Activated T-helper 1 cell treated with anti-CD3 and anti-CD28 coated beads, Interleukin-2, amount 50 U/mL, for 16 hours (primary cell): ENCODE measurements at places on chromosomes 12 and 14.

GRCh38 chr12:11075642-11076041, 13.5 kb upstream of the TAS2R46 start:
- no peak for DNase-seq

DNA sequence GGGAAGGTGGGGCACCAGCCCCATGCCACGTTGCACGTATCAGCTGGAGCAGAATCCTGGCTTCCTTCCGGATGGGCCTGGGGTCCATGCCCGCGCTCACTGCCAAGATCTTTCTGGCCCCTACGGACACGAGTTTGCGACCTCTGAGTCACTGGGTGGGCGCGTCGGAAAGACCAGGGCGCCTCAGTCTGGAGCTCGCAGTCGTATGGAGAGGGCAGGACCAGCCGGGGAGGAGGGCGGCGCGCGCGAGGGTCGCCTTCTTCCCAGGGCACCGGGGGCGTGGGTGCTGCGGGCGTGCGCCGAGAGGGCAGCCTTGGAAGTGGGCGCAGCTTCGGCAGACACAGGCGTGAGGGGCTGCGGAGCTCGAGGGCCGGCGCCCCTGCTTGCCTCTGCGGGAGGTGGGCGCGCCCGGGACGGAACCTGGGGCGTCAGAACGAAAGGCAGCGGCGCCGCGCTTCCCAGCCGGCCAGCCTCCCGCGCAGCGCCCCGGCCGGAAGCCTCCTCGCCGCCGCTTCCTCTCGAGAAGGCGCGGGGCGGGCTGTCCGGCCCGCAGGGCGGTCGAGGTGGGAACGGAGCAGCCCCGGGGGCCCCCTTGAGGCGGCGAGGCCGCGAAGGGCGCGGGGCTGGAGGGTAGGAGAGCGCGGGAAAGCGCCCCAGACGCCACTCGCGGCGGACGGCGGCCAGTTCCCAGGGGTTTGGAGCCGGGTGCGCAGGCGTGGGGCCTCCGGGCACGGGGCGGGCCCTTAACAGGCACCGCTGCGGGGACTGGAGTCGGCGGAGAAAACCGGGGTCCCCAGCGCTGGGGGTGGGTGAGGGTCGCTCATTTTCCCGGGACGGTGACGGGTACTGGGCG, at the start of gene ARL6IP4:
TSS of gene ARL6IP4 (plus strand) at position 499 of the 853 bp plus-strand sequence. CDS start 459 bp downstream, outside the sequence.
- DNase-seq: no peak

DNA sequence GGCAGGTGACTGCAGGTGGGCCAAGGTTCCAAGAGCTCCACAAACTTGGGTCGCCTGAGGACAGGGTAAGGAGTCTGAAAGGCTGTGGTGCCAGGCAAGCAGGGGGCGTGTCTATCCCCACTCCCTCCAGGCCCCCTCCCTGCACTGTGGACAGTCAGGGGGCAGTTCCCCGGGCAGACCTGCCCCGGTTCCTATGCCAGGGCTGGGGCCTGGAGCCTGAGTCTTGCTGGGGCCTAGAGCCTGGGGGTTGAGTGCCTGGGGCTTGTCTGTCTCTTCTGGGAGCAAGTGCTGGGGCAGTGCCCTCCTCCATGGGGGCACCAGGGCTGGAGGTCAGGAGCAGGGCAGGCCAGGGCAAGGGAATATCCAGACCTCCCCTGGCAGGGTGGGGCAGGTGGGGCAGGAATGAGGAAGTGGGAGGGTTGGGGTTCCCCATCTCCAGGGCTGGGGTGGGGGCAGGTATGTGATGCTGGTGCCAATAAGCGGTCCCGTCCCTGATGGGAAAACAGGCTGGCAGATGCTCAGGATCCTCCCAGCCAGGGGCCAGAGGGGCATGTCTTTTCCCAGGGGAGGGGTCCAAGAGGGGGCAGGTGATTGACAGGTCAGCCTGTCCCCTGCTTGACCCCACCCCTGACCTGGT, 11.9 kb upstream of the TNFAIP2 start:
- no peak for DNase-seq

GRCh38 chr12:94089891-94090290, 58.5 kb upstream of the PLXNC1 start:
- no peak for DNase-seq

GRCh38 chr12:78671295-78671694, 193.3 kb upstream of the SYT1 start:
- no peak for DNase-seq

GRCh38 chr12:91171476-91171875, 11.1 kb downstream of the DCN start:
- no peak for DNase-seq

GRCh38 chr14:58716706-58717105, 78.9 kb downstream of the DACT1 start:
- no peak for DNase-seq
